ENCODE measurements at places on chromosomes 4 and X. TPM values are rescaled to one million over a fixed set of nuclear protein-coding genes. Genes with fewer than 3 reads are reported as not detected.

SASH3 gene
- total RNA-seq: 22.6 TPM

- peaks cover 11% of the 10 kb centered on the region for H3K27me3 ChIP-seq
- H3K4me3 ChIP-seq: no peak overlapping the region
- no peaks in the 10 kb centered on the region for H3K36me3 ChIP-seq
- DNase-seq: no peak
- H3K27ac ChIP-seq: no peak overlapping the region
Observed at GRCh38 chr4:3465698-3466671, 2.9 kb downstream of the DOK7 start.

GRCh38 chr4:85681221-85681657, 206.3 kb downstream of the ARHGAP24 start:
- no peaks in the 10 kb centered on the region for H3K4me1 ChIP-seq
- DNase-seq: peak; percentile 67
- peak overlapping the region; percentile 64 for H3K27ac ChIP-seq
- H3K27me3 ChIP-seq: no peaks in the 10 kb centered on the region
- H3K4me3 ChIP-seq: no peak overlapping the region
- H3K36me3 ChIP-seq: no peaks in the 10 kb centered on the region

- DNase-seq: no peak
- H3K4me1 ChIP-seq: no peaks in the 10 kb centered on the region
- no peaks in the 10 kb centered on the region for H3K27me3 ChIP-seq
Observed at GRCh38 chrX:15055146-15055930, 182.1 kb downstream of the MOSPD2 start.

- H3K27ac ChIP-seq: no peak overlapping the region
- H3K36me3 ChIP-seq: no peaks in the 10 kb centered on the region
- no peaks in the 10 kb centered on the region for H3K4me1 ChIP-seq
- DNase-seq: peak; percentile 42
- H3K4me3 ChIP-seq: no peak overlapping the region
Observed at GRCh38 chr4:172974586-172974985, 194.0 kb upstream of the GALNT7 start.

DNA sequence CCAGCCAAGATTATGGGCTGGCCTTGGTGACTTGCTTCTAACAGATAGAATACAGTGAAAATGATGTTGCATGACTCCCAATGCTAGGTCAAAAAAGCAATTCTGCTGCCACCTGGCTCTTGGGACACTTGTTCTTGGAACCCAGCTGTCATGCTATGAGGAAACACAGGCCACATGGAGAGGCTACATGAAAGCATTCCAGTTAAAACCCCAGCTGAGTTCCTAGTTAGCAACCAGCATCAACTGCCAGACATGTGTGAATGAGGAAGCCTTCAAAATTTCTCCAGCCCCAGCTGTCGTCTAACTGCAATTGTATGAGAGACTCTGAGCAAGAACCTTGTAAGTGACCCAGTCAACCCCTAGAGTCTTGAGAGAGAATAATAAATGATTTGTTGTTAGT, 105.2 kb upstream of the FGF16 start:
- no peak overlapping the region for H3K27ac ChIP-seq
- DNase-seq: no peak
- no peaks in the 10 kb centered on the region for H3K36me3 ChIP-seq
- H3K27me3 ChIP-seq: no peaks in the 10 kb centered on the region
